ENCODE measurements at places on chromosomes 12 and 14.
A peak's percentile ranks its signal among the peaks of the same experiment; 100 is the strongest.

GRCh38 chr12:49540229-49541139 is 1.7 kb downstream of the KCNH3 start:
- DNase-seq: no peak

- no peak for DNase-seq
Observed at GRCh38 chr12:82758749-82759330, 72.1 kb downstream of the TMTC2 start.

GRCh38 chr12:105275997-105276733 is 40.2 kb upstream of the APPL2 start:
- no peak for DNase-seq

DNA sequence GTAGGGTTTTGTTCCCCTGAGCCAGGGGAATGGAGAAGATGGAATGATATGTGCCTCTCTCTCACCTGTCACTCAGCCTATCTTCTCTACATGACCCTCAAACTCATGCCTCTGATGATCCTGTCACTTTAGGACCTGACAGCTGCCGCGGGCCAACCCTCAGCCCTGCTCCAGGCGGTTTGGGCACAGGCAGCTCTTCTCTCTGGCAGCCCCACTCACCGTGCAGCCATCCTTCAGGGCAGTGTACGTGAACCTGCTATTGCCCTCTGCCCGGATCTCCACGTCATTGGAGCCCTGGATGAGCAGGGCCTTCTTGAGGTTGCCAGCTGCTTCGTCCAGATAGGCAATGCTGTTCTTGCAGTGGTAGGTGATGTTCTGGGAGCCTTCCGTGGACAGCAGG is 10.5 kb downstream of the TMEM106C start:
- no peak for DNase-seq

DNA sequence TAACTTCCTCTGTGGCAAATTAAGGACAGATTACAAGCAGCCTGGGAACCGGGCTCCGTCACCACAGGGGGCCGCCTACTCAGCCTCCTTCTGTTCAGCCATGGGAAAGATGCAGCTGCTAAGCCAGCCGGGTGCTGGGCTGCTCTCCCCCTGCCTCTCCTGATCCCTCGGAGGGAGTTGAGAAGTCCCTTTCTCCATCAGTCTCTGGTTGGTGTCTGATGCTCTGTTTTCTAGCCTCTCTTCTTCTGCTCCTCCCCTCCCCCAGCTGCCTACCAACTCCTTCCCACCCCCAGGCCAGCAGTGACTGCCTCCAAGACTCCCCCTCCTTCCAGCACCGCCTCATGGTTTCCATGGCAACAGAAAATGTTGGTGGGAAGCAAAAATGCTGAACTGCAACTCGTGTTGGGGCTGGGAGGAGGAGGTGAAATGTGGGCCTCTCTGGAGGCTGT is 486.7 kb downstream of the APAF1 start:
- DNase-seq: peak; percentile 85

DNA sequence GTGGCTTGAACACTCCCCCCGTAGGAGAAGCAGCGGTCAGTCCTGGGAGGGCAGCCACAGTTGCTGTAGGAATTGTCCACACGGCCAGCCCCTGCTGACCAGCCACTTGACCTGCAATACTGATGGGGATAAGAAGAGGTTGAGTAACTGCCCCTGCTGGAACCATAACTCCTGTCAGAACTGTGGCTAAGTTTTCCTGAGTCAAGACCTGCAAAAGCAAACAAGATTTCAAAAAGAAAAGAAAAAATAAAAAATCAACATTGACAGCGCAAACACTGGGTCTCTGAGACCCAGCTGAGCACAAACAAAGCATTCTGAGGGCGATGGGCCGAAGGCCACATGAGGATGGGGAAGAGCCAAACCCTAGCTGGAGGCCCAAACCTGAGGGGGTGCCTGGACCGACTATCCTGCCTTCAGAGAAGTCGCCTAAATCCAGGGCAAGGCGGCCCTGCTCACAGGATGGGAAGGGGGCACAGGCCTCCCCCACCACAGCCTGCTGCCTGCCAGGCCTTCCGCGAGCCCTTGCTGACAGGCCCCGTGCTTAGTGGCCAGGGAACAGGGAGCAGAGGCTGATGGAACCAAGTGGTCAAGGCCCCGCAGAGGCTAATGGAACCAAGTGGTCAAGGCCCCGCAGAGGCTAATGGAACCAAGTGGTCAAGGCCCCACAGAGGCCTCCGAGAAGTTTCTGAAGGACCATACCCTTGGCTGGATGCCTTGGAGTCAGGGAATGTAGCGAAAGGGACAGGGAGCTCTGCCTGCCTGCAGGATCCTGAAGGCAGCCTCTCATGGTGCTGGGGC is 19.1 kb downstream of the POU6F1 start:
- no peak for DNase-seq

DNA sequence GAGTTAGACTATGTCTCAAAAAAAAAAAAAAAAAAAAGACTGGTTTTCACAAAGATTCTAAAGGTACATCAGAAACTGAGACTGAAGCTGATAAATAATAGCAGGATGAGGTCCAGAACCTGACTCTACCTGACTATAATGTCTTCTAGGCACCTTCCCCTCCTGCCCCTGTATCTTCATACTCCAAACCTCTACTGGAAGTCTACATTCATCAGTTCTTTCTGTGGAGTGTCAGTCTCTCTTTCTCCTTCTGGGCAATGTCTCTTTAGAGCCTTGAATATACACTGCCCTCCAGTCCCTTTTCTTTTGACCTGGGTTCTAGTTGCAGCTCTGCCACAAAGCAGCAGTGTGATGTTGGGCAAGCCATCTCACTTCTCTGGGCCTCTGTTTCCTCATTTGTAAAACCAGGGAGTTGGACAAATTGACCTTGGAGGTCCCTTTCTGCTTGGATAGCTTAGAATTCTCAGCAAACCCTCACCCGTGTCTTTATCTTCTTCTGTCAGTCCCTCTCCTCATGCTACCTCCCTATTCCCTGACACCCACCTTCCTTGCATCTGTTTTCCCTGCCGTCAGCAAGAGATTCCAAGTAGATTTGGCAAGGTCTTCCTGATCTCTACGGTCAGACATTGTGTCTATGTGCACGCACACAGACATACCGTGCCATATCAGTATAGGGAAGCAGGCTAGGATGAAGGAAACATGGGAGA is 4.3 kb downstream of the NFE2 start:
- DNase-seq: no peak

GRCh38 chr12:103177639-103178255 is 220.3 kb downstream of the ASCL1 start:
- DNase-seq: no peak

- no peak for DNase-seq
Observed at GRCh38 chr12:87671757-87672156, 357.4 kb downstream of the C12orf50 start.

- no peak for DNase-seq
Observed at GRCh38 chr12:21428241-21428640, 9.2 kb upstream of the PYROXD1 start.
